ENCODE measurements at places on chromosomes 16 and 17.
A peak's percentile ranks its signal among the peaks of the same experiment; 100 is the strongest.

DNA sequence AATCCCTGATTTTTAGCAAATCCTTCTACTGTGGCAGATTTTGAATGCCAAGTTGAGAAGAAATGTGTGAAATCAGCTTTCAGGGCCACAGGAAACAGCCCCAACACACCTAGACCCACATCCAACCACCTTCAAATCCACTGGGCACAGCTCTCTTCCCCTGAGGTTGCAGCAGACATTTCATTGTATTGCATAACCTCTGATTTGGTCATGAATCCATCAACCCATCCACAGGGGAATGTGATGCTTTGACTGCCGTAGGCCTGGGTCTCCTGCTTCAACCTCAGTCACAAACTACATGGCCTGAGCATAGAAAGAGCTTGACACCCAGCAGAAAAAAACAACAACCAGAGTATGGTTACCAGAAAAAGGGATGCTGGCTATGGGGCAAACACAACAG lies 145.6 kb downstream of the GSG1L start:
- DNase-seq: no peak

- peak; percentile 95 for DNase-seq
Measured at GRCh38 chr16:71364133-71364681, 5.7 kb downstream of the CALB2 start.

DNA sequence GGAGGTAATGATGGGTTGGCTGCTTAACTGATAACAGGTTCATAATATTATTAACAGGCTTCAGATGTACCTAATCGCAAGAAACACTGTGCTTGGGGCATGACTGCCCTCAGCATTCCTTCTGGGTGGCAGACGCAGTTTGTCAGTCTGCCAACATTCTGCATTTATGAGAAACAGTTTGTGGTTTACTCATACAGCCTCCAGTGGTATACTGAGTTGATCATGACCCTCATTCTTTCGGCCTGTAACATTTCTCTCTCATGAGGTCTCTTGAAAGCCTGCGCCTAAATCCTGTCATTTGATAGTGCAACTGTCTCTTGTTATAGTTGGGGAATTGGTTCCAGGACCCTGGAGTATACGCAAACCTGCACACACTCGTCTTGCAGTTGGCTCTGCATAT lies 4.9 kb upstream of the RUSF1 start:
- DNase-seq: no peak

DNA sequence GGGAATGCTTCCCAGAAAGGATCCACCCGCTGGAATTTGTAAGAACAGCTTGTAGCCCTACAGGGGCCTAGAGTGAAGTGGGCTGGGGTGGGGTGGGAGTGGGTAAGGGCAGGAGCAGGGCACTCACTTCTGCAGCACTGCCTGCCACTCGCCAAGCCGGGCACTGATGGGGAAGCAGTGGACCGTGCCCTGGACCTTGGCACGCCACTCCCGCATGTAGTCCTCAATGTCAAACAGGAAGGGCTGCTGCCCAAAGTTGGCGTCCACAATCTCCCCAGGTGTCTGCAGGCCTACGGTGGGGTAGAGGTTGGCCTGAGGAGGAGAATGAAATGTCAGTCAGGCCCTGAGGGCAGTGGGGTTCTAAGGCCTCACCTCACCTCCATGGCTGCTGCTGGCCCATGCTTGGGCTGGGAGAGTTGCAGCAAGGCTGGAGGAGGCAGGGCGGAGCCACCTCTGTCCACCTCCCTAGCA lies 15.7 kb upstream of the GFOD2 start:
- peak; percentile 92 for DNase-seq
